ENCODE measurements at places on chromosomes 2 and 18.

- no peak for DNase-seq
These were observed 52.5 kb downstream of the MBP start for GRCh38 chr18:77079954-77080682.

- DNase-seq: no peak
These were observed 154.0 kb downstream of the TRIB2 start for GRCh38 chr2:12870692-12871091.

DNA sequence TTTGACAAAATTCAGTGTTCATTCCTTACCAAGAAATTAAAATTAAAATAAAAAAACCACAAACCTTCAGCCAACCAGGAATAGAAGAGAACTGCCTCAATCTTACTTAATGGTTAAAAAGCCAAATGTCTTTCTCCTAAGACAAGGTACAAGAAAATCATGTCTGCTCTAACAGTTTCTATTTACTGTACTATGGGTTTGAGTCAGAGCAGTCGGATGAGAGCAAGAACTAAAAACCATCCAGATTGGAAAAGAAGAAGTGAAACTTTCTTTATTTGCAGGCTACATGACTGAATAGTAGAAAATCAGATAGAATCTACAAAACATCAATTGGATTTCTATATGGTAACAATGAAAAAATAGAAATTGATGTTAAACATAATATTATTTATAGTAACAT is 555.5 kb upstream of the TNP1 start:
- no peak for DNase-seq

DNA sequence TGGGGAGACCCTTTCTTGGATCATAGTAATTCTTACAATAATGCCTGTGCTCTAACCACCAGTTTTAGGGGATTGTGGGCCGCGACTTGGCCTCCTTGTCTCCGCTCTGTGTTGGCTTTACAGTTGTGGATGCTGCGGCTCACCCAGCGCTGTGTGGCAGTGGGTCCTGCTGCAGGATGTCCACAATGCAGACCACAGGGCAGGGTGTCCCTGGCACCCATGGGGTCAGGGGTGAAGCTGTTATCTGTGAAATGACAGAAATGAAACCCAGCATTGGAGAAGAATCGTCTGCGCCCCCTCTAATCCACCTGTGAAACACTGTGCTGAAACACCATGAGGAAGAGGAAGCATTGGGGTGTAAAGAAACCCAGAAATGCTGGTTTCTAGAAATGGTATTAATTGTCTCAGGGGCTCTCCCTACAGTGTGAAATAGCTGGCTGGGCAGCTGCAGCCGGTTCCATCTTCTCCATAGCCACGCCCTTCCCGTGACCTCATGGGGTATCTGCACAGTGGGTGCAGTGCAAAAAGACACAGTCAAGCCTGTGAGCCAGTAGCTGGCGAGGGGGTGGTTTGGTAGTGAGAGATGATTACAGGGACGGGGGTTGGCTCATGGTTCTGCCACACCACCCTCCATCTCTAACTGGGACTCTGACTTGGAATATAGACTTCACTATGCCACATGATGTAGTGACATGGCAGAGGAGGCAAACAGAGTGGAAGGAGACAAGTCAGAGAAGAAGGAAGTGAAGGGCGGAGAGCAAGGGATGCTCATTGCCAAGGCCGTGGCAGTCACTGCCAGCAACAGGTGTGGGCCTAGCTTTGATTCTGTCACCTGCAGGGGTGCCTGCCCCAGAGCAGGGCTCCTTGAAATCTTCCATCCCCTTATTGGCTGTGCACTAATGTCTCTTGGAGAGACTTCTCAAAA is 16.2 kb downstream of the INPP4A start:
- no peak for DNase-seq

All from amniotic stem cell (primary cell).